Skin of body (tissue), 3 donors: ENCODE measurements at places on chromosomes 13 and 19.

DNA sequence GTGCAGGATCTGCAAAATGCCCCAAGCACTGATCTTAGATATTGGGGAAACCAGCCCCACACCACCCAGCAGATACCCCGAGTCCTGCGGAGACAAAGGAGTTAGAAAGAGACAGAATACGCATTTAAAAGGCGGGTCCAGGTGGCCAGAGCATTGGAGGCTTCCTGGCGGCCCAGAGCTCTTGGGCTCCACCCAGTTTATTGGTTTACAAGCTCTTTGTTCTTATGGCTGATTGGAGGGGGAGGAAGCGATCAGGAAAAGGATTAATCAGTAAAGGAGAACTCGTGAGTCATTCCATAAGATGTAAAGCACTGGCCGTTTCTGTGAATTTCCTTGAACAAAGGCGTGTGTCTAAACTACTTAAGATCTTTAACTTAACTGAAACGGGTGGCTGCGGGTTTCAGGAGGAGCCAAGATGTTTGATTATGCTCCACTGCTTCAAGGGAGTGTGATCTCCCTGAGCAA lies 926 bp downstream of the ZNF587 start:
- no peak for DNase-seq

GRCh38 chr13:111370570-111371535 lies 50.4 kb downstream of the TEX29 start:
- no peak for DNase-seq

GRCh38 chr13:26255691-26256277 lies 1.9 kb downstream of the CDK8 start:
- no peak for DNase-seq

- no peak for DNase-seq
Measured at GRCh38 chr13:66343224-66343828, 886.8 kb downstream of the PCDH9 start.

DNA sequence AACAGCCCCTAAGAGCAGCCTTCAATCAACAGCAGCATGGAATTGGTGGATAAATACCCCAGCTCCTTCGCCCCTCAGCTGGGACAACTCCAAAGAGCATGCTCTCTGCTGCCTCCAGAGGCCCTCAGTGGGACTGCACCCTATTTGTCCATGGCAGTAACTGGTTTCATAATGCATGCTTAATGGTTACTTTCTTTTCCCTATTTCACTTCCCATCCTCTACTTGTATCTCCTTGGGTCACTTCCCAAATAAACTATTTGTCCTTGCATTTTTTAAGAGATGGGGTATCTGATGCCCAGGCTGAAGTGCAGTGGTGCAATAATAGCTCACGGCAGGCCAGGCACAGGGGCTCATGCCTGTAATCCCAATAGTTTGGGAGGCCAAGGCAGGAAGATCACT lies 13.5 kb upstream of the TPM4 start:
- DNase-seq, result no peak

DNA sequence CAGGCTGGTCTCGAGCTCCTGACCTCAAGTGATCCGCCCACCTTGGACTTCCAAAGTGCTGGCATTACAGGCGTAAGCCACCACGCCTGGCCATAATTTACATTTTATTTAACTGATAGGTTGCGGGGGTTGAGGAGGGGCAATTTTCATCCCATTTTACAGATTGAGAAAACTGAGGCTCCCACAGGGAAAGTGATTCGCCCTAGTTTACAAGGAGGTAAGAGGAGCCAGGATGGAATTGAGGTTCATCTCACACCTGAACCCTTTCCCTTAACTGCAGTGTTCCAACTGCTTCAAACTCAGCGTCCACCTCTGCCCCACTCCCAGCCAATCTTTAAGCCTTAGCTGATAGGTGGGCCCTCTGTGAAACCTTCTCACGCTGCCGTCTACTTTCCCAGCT lies 4.0 kb upstream of the NAPA start:
- no peak for DNase-seq

DNA sequence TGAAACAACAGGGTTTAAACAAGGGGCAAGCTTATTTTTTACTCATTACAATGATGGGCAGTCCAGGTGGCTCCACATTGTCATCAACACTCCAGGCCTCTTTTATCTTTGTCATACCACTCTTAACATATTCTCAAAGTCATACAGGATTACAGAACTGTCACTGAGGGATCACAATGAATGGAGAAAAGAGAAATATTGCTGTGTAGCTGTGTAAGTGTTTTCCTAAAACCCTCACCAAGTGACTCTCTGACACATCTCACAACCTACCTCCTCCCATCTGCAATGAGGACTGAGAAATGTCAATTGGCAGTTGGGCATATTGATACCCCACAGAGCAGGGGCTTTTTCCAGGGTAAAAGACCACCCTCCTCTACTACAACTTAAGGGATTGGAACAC lies 562.1 kb downstream of the TBC1D4 start:
- no peak for DNase-seq

DNA sequence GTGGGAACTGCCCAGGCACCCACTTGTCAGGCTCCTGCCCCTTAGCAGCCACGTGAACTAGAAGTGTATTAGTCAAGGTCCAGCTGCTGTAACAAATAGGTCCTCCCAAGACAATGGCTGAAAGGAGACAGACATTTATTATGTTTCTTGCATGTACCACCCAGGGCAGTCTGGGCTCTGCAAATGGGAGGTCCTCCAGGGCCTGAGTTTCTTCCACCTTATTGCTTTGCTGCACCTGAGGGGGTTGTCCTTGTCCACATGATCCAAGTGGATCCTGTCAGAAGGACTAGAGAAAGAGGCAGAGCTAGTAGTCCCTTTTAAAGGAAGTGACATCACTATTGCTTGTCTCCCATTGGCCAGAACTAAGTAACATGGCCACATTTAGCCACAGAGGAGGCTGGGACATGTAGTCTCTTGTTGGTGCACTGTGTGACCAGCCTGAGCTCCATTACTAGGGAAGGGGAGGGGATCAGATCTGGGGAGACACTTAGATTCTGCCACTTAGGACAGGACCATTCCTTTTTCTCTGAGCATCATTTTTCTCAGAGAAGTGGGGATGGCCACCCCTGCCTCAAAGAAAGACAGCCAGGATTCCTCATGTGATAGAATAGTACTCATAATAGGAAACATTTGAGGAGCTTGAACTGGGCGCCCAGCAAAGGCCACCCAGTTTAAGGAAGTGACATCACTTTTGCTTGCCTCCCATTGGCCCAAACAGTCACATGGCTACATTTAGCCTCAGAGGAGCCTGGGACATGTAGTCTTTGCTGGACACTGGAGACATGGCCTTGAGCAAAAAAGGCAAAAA lies 15.1 kb downstream of the CC2D1A start:
- no peak for DNase-seq

DNA sequence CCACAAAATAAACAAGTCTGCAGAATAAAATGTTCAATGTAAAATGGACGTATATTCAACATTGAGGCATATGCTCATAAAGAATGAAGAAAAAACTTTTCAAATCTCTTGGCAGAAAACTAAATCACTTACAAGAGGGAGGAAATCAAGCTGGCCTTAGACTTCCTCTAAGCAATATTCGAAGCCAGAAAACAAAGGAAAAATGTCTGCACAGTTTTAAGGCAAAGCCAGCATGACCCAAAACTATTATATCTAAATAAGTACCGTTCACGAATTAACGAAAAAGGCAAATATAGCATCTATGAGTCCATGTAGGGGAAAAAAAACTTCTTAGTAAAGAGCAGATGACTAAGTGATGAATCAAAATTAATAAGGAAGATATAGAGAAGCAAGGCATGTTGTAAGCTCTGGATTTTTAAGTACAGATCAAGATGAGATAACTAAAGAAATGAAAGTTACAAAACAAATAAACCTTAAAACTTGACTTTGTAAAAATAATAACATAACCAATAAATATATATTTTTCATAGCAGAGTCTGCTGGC lies 101.3 kb downstream of the KCNRG start:
- no peak for DNase-seq

DNA sequence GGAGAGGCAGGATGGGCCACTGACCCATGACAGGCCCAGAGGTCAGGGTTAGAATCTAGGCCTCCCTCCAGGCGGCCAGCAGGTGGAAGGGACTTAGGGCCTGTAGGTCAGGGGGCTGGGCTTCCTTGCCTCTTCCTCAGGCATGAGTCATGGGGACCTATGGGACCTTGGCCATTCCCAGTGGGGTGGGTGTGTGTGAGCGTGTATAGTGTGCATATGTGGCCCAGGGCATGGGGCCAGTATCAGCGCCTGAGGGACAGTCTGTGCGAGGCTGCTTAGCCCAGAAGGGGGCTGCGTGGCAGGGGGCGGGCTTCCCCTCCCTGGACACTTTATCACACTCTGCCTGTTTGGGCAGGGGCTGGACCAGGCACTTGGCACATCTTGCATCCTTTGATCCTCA lies 13.3 kb downstream of the KCTD15 start:
- DNase-seq, result no peak

DNA sequence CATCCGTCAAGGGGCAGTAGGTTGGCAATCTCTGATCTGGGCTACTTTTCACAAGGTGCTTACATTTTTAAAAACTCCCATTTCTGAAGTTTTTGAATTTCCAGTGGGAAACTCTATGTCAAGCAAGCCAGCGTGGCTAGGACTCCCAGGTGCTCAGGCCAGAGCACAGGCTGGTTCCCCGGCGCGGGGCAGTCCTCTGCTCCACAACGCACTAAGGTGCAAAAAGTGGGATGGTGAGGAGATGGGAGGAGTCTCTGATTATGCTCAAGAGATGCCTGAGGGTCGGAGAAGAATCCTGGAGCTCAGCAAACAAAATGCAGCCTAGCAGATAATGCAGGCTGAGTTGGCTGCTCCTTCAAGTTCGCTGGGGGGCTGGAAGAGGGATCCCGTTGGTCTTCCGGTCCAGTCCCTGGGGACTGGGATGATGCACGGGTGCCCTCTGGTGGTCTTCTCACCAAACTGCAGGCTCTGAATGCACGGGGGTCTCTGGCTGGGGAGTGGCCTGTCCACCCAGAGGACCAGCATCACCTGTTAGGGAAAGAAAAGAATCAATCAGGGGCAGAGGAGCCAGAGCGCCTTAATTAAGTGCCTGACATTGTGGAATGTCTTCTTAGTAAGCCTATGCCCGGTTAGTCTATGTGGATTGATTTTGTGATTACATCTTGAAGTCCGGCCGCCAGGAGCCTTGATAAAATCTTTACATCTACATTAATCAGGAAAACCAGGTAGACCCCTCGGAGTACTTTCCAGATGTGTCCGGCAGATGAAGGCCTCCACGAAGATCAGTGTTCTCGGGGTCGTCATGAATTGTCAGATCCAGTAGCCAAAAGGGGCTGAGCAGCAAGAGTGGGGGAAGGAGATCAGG lies 244.4 kb upstream of the MAB21L1 start:
- peak; percentile 28 for DNase-seq

GRCh38 chr13:22060187-22060586 lies 389.3 kb downstream of the FGF9 start:
- DNase-seq, result no peak

GRCh38 chr19:51780270-51780669 lies 14.7 kb upstream of the FPR3 start:
- DNase-seq, result no peak

- no peak for DNase-seq
Measured at GRCh38 chr13:105982219-105982930, 553.1 kb downstream of the EFNB2 start.

- DNase-seq, result no peak
Measured at GRCh38 chr19:30061223-30062064, 119.4 kb downstream of the URI1 start.

DNA sequence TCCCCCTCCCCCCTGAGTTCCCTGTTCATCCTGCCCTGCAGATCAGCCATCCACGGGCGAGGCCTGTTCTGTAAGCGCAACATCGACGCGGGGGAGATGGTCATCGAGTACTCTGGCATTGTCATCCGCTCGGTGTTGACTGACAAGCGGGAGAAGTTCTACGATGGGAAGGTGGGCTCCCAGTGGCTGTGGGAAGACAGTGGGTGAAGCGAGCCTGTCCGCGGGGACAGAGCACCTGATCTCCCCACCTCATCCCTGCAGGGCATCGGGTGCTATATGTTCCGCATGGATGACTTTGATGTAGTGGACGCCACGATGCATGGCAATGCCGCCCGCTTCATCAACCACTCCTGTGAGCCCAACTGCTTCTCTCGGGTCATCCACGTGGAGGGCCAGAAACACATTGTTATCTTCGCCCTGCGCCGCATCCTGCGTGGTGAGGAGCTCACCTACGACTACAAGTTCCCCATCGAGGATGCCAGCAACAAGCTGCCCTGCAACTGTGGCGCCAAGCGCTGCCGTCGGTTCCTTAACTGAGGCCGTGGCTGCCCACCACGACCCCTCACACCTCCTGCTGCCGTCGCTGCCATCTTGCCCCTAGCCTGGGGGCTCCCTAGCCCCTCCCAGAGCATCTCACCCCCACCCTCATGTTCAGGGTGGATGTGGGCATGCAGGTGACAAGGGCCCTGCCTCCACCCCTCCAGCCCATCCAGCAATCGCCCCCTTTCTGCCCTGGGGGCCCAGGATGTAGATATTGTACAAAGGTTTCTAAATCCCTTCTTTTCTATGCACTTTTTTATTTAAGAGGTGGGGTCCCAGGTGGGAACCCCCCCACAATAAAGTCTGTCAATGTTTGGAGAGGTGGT lies 4.0 kb downstream of the IGFLR1 start:
- DNase-seq, result no peak

GRCh38 chr13:101013245-101013644 lies 338.6 kb upstream of the TMTC4 start:
- DNase-seq, result no peak

DNA sequence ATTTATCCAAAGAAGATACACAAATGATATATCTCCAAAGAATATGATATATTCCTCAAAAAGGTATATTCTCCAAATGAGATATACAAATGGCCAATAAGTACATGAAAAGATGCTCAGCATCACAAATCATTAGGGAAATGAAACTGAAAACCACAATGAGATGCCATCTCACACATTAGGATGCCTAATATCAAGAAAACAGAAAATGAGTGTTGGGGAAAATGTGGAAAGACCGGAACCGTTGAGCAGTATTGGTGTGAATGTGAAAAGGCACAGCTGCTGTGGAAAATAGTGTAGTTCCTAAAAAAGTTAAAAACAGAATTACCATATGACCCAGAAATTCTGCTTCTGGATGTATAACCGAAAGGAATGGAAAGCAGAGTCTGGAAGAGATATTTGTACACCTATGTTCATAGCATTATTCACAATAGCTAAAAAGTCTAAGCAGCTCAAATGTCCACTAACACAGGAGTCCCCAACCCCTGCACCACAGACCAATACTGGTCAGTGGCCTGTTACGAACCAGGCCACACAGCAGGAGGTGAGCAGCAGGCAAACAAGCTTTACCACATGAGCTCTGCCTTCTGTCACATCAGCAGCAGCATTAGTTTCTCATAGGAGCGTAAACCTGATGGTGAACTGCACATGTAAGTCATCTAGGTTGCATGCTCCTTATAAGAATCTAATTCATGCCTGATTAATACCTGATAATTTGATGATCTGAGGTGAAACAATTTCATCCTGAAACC lies 291.9 kb downstream of the PCDH20 start:
- no peak for DNase-seq
